ENCODE measurements at places on chromosomes 1 and 21.

- no peak overlapping the region for H3K4me3 ChIP-seq
- H3K4me1 ChIP-seq, result peaks cover 17% of the 10 kb centered on the region
- no peaks in the 10 kb centered on the region for H3K36me3 ChIP-seq
Observed at GRCh38 chr1:25468033-25468432, 37.3 kb downstream of the MACO1 start.

DNA sequence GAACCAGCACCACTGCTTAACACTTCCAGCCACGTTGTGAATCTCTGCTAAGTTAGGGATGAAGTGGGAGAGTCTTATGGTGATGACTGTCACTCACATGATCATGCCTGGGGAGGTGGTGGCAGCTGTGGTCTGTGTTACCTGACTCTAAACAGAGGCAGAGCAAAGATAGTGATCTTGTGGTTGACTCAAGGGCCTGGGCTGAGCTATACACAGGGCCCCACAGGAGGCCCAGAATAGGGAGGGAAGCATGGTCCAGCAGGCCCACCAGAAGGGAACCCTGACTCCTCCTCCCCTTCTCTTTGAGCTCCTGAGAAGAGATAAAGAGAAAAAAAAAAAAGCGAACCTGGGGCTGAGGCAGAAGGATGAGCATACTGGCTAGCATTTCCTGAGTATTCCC, 55.0 kb downstream of the PLXNA2 start:
- no peaks in the 10 kb centered on the region for H3K27me3 ChIP-seq
- peaks cover 8% of the 10 kb centered on the region for H3K4me1 ChIP-seq
- H3K4me3 ChIP-seq, result no peak overlapping the region
- H3K36me3 ChIP-seq, result no peaks in the 10 kb centered on the region
- no peak for DNase-seq
- no peak overlapping the region for H3K27ac ChIP-seq

DNA sequence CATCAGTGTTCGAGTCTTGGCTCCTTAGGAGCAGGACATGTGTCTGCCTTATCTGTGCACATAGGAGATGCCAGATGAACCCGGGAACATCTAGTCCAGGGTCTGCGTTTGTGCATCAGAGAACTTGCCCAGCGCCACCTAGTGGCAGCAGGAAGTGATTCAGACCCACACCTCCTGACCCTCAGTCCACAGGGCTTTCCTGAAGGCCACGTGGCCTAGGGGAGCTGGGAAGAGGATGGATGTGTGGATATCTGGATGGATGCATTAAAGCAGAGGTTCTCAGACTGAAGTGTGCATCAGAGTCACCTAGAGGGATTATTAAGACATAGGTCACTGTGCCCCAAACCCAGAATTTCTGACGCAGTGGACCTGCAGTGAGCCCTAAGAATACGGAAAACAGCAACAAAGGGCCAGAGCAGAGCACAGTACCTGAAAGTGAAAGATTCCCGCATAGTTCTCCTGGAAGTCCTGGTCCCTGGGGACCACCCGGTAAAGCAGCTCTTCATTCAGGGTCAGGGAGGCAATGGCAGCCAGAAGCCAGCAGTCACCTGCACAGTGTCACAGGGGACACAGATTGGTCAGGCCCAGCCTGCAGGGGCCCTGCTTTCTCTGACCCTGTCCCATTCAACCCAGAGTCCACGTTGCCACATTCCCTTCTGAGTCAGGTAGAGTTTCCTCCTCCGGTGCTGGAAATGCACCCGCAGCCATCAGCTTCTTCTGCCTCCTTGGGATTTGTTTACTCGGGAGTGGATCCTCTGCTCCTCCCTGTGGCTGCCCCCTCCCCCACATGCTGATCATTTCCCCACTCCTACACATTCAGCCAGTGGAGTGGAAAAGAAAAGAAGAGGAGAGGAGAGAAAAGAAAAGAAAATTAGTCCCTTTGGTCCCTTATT, 37.0 kb downstream of the CAPN8 start:
- H3K27ac ChIP-seq, result no peak overlapping the region
- peaks cover 6% of the 10 kb centered on the region for H3K4me1 ChIP-seq
- H3K4me3 ChIP-seq, result no peak overlapping the region
- H3K27me3 ChIP-seq, result no peaks in the 10 kb centered on the region

DNA sequence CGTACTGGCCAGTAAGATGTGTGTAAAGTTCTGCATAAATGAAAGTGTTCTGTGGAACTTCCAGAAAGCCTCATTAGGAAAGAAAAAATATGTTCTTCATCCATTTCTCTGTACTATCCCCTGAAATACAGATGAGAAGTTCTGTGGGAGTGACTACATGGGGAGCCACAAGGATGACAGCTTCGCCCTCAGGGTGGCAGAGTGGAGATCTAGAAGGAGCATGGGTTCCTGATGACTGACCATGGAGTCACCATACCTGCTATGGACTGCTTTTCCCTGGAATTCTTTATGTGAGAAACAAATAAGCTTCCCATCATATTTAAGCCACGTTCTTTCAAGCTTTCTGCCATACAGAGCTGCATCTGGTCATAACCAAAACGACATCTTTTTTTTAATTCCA, 113.9 kb upstream of the RGS1 start:
- no peaks in the 10 kb centered on the region for H3K36me3 ChIP-seq
- H3K4me1 ChIP-seq, result no peaks in the 10 kb centered on the region
- DNase-seq, result no peak
- H3K4me3 ChIP-seq, result no peak overlapping the region

GRCh38 chr1:1066403-1067283, 7.5 kb downstream of the RNF223 start:
- no peaks in the 10 kb centered on the region for H3K36me3 ChIP-seq
- no peak overlapping the region for H3K27ac ChIP-seq
- DNase-seq, result no peak
- H3K4me3 ChIP-seq, result no peak overlapping the region

DNA sequence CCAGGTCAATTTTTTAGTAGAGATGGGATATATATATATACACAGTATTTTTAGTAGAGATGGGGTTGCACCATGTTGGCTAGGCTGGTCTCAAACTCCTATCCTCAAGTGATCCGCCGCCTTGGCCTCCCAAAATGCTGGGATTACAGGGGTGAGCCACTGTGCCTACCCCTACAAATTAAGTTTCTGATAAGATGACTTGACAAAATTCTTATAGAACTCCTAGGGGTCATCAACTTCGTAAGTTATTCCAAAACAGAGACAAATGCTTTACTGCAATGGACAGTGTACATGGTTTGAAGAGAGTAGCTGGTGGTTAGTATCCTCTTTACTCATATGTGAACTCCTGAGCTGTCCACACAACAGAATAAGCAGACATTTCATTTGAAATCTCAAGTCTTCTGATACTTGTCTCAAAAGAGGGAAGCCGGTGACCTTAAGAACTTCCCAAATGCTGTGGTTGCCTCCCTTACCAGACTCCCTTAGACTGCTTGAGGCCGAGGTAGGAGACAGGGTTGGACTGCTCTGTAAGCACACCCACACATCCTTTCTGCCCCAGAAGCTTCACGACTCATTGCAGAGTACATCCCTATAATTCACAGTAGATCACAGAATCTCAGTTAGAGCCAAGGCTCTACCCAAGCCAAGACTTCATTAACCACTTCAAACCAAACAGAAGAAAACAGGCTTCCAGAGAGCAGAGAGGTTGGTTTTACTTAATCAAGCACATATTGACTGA, 244.1 kb upstream of the IRF2BP2 start:
- no peaks in the 10 kb centered on the region for H3K36me3 ChIP-seq
- no peak overlapping the region for H3K4me3 ChIP-seq
- H3K27ac ChIP-seq, result no peak overlapping the region

DNA sequence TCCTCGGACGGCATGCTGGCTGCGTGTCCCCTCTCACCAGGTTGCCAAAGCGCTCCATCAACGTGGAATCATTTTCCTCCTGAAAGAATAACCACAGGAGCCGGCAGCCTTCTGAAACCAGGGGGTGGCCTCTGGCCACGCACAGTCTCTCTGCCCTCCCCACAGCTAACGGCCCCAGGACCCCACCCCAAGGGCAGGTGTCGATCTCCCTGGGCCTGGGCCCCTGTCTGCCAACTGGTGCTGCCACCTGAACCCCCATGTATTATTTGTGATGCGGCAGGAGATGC, 46.1 kb downstream of the KCNAB2 start:
- H3K27ac ChIP-seq, result no peak overlapping the region
- H3K4me3 ChIP-seq, result no peak overlapping the region
- H3K27me3 ChIP-seq, result no peaks in the 10 kb centered on the region
- no peaks in the 10 kb centered on the region for H3K4me1 ChIP-seq
- H3K36me3 ChIP-seq, result no peaks in the 10 kb centered on the region
- DNase-seq, result no peak

All from ovary (tissue), 10 donors.